ENCODE measurements at places on chromosomes 1 and 21.

DNA sequence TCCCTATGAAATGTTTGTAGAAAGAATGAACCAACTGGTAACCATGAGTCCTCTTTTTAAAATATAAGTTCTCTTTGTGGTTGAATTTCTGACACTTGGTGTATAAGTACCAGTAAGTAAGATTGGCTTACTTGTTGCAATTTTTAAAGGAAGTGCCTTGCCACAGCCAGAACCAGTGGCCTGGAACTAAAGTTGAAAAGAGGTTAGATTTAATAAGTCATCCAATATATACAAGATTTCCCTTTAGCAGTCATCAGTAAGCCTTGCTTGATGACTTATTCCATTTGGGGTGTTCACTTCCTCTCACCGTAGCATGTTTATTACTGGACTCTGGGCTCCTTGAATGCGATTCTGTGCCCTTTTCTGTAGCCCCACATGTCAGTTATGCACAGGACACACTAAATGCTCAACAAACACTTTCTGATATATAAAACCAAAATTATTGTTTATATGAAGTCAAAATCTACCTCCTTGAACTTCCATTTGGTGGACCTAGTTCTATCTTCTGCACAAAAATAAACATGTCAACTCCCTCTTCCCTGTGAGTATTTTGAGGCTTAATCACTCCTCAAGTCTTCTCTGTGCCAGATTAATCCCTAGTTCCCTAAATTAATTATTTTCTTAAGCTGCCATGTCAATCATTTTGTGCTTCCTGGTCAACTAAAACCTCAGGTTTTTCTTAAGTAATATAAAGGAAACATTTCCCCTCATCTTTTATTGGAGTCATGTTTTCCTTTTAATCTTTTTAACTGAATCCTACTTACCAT, 218.1 kb downstream of the ST6GALNAC3 start:
- DNase-seq = no peak

GRCh38 chr1:178161516-178161915, 67.6 kb downstream of the RASAL2 start:
- DNase-seq = no peak

GRCh38 chr1:110634455-110635311, 28.5 kb upstream of the KCNA2 start:
- DNase-seq = no peak

GRCh38 chr1:40783001-40783905, at the start of gene KCNQ4:
Gene KCNQ4 (plus strand): TSS chr1:40783787. CDS start chr1:40784094, 307 bp downstream.
- DNase-seq = no peak

DNA sequence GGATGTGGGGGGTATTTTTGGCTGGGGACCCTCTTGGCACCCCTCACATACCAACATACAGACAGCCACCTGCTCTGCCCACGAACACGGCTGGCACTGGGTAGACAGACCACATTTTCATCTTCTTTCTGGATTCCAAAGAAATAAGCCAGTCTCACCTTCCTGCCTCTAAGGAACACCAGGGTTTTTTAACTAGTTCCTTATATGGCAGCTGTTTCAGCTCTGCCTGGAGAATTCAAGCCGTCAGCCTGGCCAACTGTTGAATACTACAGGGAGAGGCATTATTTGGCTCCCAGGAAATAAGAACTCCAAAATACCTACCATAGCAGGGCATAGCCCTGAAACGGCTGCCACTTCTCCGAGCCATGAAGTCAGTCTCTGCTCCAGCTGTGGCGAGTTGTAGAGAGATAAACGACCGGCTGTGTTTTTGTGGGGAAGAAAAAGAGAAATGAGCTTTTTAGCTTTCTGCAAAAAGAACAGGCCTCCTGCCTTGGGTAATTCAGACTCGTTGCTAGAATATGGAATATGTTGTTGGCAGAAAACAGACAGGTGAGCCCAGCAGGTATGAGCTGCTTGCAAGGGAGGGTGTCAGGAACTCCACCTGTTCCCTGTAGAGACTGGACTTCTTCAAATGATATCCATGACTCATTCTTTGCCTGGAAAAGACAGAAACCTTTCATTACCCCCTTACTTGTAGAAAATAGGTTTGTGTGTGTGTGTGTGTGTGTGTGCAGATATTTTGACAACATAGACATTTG, 51.8 kb downstream of the MT1HL1 start:
- no peak for DNase-seq

DNA sequence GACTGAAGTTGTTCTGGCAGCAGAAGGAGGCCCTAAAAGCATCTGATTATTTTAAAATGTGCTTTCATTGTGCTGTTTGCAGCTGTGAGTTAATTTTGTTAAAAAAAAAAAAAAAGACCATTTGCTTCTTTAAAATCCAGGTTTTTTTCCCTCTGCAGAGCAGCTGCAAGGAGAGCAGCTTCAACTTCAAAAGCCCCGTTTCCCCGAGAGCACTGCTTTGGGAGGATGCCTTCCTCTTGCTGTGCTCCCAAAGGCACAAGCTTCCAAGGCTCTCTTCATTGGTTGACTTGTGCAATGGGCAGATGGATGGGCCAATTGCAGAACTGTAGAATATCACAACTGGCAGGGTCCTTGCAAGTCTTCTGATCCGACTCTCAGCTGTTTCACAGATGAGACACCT, 459.2 kb upstream of the PKN2 start:
- no peak for DNase-seq

DNA sequence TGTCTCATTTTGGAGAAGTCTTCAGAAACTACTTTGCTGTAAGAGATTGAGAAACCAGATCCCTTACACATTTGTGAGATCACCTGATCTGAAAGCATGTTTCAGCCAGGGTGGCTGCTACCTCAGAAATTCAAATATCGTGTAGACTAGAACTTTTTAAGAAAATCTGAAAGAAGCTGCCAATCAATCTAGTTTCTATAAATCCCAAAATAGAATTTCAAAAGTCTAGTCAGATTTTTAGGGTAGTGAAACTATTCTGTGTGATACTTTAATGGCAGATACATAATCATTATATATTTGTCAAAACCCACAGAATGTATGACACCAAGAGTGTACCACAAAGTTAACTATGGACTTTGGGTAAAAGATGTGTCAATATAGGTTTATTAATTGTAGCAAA, 79.9 kb upstream of the PLPPR5 start:
- DNase-seq = no peak
